ENCODE measurements at places on chromosomes 7 and 10. TPM values are rescaled to one million over a fixed set of nuclear protein-coding genes. Genes with fewer than 3 reads are reported as not detected.

GRCh38 chr7:100475549-100475948 is 3.5 kb downstream of the TSC22D4 start:
- DNase-seq, result no peak

GRCh38 chr7:138079137-138079536 is 2.9 kb downstream of the AKR1D1 start:
- no peak for DNase-seq

The CCDC146 gene
- total RNA-seq, result 0.53 TPM

The AKR1C4 gene
- total RNA-seq, result not detected

The PRTFDC1 gene
- 22.5 TPM for total RNA-seq

The PTN gene
- total RNA-seq, result 0.13 TPM

The AEBP1 gene
- total RNA-seq, result 5.4 TPM
